Right renal cortex interstitium (tissue), 3 donors: ENCODE measurements at places on chromosomes 1 and 21. TPM values are rescaled to one million over a fixed set of nuclear protein-coding genes. Genes with fewer than 3 reads are reported as not detected.

ARHGEF10L gene
- polyA plus RNA-seq = 35.7 TPM

INAVA gene
- 30.5 TPM for polyA plus RNA-seq

MPL gene
- 0.55 TPM for polyA plus RNA-seq

KRTAP19-3 gene
- not detected for polyA plus RNA-seq

DNAH14 gene
- polyA plus RNA-seq = 17.2 TPM

FCGR3A gene
- polyA plus RNA-seq = 1.8 TPM

RAD54L gene
- 10.4 TPM for polyA plus RNA-seq
